ENCODE measurements at places on chromosomes 3 and 15.
A peak's percentile ranks its signal among the peaks of the same experiment; 100 is the strongest.

DNA sequence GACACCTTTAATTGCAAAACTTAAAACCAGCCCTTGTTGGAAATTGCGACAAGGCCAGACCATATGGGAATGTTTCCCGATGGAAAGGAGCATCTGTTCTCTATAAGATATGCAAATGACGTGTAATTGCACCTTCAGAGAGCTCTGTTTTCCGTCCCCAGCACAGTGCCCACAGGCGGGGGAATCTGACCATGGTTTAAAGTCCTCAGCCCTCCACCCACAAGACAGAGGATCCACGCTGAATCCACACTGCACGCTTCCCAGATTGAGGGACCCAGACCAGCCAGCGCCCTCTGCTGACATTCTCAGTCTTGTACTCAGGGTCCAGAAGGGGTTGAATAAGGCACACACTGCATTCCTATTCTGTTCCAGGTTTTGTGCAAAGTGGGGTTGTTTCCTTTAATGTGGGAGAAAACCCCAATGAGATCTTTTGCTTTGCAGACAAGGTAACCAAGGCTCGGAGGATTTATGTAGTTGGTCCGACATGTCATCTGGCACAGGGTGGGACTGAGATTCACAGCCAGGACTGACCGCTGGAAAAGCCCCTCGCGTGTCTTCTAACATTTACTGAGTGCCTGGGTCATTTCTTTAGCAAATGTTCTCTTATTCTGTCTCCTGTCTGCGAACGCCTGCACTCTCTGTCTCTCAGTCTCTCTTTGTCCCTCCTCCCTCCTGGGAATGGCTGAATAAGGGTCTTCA is 36.8 kb upstream of the KLHL25 start:
- DNase-seq = peak; percentile 53

GRCh38 chr15:94582368-94582767 is 351.0 kb downstream of the MCTP2 start:
- DNase-seq = no peak

DNA sequence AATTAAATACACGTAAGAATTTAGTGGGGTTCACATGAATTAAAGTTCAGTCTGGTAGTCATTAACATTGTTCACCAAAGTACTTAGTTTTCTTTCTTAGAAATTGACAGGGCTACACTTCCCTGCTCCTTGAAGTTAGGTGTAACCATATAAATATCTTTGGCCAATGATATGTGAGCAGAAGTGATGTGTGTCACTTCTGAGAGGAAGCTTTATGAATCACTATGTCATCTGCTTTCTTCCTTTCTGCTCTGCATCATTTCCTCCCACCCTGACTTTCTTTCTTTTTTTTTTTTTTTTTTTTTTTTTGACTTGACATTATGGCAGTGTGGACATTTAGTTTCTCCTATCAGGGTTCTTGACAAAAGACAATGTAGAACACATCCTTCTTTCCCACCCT is 156.2 kb upstream of the COL8A1 start:
- DNase-seq = no peak

DNA sequence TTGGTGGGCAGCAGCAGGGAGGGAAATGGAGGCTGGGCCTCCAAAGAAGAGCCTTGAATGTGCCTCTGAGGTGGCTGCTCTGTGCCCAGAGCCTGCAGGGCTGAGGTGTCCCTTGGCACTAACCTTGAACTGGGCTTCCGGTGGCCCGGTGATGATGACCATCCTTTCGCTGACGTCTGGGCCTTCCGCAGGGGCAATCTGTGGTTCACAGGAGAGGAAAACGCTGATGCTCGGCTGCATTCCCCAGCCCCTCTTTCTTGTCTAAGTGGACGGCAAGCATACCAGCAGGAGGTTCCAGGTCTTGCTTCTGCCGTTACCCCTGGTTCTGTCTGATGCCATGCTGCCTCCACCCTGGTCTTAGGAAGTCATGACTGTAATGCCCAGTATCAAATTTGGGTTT is 65.9 kb downstream of the SENP2 start:
- no peak for DNase-seq

DNA sequence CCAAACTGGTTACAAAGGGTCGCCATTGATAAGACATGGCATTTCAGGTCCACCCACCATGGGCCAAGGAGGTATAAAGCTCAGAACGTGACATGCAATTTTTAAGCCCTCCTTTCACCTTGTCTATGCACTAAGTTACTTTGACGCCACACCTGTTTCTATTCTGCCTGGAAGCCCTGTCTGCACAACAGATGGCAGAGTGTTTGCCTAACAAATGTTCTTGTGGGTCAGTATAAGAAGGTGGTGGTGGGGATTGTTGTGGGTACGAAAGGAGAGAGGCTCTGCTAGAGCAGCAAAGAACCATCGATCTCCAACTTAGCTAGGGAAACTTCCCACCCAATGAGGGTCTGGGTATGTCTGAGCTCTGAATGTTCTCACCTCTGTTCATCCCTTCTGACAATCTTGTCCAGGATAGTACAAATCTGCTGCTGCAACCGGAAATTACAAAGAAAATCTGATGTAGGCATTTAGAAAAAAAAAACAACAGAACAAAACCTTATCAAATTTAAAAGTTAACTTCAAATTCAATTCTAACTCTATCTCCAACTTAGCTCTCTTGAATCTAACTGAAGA is 945.0 kb upstream of the CFAP20DC start:
- DNase-seq = no peak

- DNase-seq = no peak
Observed at GRCh38 chr3:5463991-5464390, 276.5 kb downstream of the EDEM1 start.

DNA sequence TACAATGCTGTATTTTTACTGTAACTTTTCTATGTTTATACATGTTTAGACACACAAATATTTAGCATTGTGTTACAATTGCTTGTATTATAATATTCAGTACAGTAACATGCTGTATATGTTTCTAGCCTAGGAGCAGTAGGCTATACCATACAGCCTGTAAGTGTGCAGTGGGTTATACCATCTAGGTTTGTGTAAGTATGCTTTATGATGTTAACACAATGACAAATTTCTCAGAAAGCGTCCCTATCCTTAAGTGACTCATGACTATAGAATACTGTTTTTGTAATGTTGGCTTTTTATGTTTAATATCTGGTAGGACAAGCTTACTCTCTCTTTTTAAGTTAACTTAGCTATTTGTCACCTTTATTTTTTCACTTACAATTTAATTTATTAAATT is 127.5 kb upstream of the THRB start:
- DNase-seq = peak; percentile 6

DNA sequence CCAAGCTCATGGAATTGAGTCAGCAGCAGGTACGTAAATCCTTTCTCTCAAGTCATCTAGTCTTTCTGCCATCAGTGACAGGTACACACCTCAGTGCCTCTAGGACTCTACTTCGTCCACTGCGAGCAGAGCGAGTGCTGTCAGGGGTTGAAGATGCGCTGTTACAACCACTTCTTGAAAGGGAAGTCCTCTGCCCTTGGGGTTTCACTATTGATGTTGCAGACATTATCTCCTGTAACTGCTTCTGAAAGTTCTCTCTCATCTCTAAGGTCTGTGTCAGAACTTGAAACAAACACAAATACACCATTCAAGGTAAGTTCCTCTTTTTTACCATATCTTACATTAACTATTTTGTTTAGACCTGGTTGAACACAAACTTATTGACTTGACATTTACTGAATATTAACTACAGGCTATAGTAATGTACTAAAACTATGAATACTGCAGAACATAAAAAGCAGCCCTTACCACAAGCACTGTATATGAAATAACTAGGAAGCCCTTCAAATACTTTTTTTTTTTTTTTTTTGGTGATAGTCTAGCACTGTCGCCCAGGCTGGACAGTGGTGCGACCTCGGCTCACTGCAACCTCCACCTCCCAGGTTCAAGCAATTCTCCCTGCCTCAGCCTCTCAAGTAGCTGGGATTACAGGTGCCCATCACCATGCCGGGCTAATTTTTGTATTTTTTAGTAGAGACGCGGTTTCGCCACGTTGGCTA is 41.5 kb downstream of the TOPBP1 start:
- no peak for DNase-seq

DNA sequence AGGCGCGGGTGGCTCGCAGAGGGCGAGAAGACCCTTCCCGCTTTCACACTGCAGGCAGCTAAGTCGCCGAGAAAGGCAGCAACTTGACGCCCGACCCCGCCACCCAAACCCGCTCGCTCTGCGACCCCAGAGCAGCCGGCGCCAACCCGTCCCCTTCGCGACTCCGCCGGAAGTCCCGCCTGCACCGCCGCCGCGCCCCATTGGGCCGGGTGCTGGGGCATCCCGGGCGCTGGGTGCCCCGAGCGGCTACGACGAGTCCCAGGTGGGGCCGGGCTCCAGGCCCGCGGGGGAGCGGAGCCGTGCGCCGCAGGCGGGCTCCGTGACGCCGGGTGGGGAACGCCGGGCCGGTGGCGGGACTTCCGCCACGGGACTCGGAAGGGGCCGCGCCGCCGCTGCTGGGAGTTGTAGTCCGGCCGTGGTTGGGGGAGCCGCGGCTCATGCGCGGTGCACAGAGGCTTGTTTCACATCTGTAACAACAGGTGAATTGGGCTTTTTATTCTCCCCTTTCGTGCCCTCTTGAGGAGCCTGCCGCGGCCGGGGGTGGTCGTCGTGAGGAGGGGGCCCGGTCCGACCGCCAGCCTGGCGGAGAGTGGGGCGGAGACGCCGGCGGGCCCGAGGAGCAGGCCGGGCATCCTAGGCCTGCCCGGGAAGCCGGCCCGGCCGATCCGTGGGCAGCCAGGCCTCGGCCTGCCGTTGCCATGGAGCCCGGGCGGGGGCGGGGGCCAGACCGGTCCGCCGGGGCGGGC is at the start of gene DHX30:
Gene DHX30 (plus strand): TSS at position 405 of the 746 bp plus-strand sequence. CDS start 7,546 bp downstream, outside the sequence.
- DNase-seq = peak; percentile 84

DNA sequence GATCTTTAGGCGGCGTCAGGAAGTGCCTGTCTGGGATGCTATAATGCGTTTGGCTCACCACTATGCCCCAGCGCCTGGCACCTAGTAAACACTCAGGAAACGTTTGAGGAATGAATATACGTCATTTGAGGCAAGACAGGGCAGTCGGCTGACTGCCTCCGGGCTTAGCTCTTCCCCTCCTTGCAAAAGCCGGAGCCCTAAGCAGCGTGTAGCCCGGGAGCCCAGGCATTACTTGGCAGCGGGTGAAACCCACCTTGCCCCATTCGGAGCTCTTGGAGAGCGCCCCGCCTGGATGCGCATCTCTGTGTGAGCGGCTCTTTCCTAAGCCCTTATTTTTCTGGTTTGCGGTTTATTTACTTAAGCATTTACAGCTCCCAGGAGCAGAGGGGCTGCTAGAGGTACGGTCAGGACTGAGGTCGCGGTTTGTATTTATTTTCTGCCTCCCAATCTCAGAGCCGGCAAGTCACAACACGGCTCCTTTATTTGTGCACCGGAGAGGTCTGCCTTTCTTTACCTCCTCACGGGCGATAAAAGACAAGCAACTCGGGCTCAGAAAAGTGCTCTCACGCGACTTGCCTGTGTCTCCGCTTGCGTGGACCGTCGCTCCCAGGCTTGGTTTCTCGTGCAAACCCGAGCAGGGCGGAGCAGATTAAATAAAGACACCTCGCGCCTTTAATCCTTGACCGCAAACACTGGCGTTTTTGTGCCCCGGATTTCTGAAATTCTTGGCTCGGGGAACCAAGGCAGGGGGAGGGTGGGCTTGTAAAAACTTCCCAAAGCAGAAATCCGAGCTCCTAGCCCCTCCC is 737 bp upstream of the ITPR1 start:
- peak; percentile 42 for DNase-seq

DNA sequence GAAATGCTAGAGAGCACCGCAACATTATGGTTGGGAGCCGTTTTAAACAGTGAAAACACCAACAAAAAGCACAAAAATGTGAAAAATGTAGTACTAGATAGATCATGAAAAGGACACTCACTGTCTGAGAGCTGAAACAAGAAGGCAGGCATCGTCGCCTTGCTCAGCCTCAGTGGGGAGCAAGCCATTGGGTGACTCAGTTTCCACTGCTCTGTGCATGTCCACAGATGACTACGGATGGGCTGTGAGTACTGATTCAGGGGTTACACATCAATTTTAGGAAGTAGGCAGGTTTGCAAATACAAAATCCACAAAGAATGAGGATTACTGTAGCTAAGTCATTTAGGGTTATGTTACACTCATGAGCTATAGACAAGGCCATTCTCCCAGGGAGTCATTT is 10.8 kb downstream of the NOX5 start:
- DNase-seq = peak; percentile 40

DNA sequence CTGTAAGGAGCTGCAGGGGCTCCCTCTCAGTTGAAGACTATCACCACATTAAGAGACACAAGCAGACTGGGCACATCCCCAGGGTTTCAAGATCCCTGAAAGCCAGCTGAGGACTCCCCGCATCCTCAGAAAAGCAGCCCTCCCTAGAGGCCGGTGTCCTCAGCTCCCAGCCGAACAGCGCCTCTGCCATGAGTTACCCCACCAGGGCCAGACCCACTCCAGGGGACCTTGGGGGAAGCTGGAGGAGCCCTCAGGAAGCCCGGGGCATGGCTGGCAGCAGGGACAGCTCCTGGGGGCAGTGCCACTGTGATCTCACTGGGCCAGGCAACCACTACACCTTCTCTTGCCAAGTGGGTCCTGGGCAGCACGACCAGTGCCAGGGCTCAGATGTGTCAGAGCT is 8.1 kb downstream of the KLF15 start:
- DNase-seq = no peak

DNA sequence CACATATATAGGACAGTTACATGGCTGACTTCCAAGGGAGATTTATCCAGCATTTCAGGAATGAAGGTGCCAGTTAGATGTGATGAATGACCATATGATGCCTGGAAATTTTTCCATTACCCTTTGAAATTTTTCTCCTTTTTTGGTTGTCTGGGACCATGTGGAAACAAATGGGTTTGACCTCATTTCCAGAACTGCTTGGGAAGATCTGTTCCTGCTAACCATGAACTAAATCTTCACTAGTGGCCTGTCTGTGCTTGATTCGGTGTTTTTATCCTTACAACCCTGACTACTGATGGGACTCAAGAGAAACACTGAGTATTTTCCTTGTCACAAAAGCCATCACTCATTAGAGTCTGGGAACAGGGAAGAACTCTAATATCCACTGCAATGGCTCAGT is 409.4 kb downstream of the PDCD6IP start:
- DNase-seq = peak; percentile 81

DNA sequence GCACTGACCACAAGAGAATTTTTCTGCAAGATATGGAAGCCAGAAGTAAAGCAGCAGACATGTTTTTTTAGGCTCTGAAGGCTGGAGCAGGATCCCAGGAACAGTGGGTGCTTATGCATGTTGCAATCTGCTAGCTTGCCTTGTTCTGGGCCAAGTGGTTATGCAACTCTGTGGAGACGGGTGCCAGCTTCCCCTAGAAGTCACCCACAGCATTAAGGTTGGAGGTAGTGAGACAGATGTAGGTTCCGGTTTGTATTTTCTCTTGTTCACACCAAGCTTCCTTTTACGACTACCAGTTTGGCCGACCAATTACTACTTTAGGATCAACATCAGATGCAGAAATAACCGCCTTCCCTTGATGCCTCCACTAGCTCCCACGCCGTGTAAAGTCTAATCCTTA is 11.1 kb downstream of the DPH3 start:
- DNase-seq = no peak

- DNase-seq = no peak
Observed at GRCh38 chr15:69107025-69107620, 53.3 kb upstream of the GLCE start.
